ENCODE measurements at places on chromosomes 12 and 14.

- no peak for DNase-seq
Observed at GRCh38 chr14:98913967-98914650, 357.9 kb downstream of the BCL11B start.

GRCh38 chr12:6943389-6943721 lies 261 bp upstream of the RNU7-1 start:
- DNase-seq, result peak; percentile 88

GRCh38 chr14:53152184-53152886 lies 788 bp downstream of the DDHD1 start:
- DNase-seq, result no peak

DNA sequence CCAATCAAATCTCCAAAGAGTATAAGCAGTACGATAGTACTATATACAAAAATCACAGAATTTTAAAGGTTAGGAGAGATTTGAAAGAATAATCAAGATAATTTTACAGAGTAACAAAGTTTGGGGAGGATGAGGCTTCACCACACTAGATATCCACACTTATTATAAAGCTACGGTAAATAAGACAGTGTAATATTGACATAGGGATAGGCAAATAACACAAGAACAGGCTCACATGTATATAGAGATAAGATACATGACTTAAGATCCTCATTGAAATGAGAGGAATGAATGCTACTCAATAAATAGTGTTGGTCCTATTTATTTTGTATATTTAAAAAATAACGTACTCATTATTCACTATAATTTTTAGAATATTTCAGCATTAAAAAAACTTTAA lies 26.2 kb downstream of the NUMB start:
- DNase-seq, result no peak

DNA sequence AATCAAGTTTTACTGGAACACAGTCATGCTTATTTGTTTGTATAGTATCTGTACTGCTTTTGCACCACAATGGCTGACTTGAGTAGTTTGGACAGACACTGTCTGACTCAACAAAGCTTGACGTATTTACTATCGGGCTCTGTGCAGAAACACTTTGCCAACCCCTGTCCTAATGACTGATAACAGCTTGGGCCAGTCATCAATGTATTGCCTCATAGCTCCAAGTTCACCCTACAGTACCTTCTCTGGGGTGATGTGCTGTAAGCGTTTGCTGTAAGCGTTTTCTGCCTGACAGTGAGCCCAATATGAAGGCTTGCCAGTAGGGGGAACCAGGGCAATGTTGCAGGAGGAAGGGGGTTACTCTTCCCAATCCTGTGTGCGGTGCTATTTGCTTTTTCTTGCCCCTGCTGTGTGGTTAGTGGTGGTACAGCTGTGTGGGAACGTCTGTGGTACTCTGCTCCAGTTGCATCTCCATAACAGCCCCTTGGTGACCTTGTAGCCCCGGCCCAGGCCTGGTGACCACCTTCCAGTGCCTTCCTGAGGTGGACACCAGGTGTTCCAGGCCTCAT lies 5.4 kb upstream of the CCDC177 start:
- DNase-seq, result peak; percentile 61

- DNase-seq, result no peak
Observed at GRCh38 chr12:60043236-60043635, 447.4 kb downstream of the SLC16A7 start.

DNA sequence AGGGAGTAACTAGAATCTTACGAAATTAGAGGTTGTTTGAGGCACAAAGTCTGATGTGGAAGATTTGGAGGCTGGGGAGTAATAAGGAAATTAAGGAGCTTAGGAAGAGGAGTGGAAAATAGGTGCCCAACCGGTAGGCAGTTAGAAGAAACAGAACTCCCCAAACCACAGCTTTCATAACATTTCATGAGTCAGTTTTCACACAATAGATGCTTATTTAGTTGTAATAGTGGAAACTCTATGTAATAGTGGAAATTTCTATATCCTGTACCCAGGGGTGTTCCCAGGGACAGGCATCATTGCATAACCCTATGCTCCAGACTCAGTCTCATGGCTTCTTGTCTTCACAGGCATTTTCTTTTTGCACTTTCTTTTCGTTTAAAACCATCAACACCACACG lies 8.3 kb downstream of the C3AR1 start:
- no peak for DNase-seq

- DNase-seq, result no peak
Observed at GRCh38 chr12:51954561-51955361, 3.3 kb downstream of the ACVR1B start.

GRCh38 chr14:101224356-101225156 lies 321.0 kb upstream of the RTL1 start:
- no peak for DNase-seq

DNA sequence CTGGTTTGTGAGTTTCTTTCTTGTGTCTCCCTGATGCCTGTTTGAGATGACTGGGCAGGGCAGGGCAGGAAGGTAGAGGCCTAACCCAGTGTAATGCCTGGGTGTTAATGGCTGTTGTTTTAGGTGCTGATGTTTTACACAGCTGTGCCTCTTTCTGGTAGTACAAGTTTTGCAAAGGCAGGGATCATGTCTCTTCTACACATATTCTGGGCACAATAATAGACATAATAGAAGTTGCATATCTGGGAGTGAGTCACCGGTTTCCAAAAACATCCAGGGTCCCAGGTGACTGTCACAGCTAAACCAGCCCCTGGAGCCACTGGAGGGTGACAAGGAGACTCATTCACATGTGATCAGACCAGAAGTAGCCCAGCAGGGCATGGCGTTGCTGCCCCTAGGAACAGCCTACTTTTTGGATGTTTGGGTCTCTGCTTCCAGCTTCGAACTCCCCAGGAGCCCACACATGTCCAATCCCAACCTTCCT lies 18.1 kb downstream of the TPCN1 start:
- DNase-seq, result no peak

DNA sequence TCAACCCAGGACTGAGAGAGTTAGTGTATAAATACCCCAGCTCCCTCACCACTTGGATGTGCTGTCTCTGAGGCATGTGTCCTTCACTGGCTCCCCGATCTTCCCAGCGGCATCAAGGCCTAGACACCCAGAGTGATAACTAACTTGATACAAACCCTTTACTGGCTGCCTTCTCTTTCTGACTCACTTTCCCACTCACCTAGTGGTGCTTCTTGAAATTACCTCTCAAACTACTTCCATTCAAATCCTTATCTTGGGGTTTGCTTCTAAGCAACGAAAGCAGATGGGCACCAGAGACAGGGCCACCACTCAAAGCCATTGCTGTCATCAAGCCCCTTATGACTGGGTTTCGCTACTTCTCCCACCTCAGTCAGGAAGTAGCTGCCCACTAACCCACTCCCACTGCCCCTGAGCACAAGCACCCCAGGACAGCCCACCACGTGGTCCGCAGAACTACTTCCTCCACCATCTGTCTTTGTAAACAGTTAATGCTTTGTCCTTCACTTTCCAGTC lies 17.2 kb downstream of the ZFP36L1 start:
- no peak for DNase-seq

- DNase-seq, result no peak
Observed at GRCh38 chr12:81468206-81468605, 290.9 kb downstream of the PPFIA2 start.

DNA sequence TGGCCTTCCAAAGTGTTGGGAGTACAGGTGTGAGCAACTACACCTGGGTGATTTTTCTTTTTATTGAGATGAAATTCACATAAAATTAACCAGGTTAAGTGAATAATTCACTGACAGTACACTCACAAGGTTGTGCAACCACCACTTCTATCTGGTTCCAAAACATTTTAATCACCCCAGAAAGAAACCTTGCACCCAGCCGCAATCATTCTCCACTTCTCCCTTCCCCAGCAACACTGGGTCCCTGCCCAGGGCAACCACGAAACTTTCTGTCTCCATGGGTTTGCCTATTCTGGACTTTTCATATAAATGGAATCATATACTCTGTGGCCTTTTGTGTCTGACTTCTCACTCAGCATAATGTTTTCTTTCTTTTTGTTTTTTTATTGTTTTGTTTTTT lies 26.3 kb upstream of the MLXIP start:
- no peak for DNase-seq

- no peak for DNase-seq
Observed at GRCh38 chr14:65788876-65789275, 376.3 kb downstream of the FUT8 start.

DNA sequence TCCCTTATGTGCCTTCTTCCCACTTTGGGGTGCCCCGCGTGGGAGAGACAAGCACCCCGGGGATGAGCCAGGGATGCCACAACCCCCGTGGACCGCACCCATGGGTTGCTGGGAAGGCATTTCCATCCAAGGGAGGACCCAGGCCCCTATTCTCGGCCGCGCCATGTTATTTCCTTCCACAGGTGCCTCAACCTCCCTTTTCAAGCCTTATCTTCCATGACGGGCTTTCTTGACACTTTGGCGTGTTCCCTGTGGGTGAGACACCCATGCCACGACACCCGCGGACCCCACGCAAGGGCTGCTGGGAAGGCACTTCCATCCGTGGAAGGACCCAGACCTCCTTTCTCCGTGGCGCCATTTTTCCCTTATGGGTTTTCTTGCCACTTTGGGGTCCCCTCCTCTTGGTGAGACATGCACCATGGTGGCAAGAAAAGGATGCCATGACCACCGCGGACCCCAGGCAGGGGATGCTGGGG lies 269.2 kb downstream of the ALG10 start:
- DNase-seq, result no peak

DNA sequence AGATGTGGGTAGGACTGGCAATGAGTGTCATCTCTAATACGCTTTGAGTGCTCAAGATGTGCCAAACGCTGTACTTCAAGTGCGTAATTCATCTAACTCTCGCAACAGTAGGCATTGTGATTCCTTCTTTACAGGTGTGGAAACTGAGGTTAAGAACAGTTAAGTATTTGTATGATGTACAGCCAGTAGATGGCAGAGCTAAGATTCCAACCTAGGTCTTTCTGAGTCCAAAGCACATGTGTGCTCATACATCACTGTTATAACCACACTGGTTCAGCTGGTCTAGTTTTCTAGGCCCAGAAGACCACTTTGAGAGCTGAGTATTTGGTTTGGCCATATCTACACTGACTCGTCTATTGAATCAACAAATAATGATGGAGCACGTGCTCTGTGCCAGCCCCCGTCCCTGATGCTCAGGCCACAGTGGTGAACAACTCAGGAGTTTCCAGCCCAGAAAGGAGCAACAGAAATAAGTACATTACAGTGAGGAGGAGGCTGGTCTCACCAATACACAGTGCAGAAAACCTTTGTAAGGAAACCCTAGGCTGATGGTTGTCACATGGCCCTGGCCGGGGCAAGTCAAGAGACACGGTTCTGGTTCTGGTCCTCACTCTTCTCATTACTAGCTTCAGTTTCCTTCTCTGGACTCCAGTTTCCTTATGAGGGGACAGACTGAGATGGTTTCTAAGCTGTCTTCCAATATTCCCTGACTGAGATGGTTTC lies 69.3 kb upstream of the SCN8A start:
- no peak for DNase-seq

DNA sequence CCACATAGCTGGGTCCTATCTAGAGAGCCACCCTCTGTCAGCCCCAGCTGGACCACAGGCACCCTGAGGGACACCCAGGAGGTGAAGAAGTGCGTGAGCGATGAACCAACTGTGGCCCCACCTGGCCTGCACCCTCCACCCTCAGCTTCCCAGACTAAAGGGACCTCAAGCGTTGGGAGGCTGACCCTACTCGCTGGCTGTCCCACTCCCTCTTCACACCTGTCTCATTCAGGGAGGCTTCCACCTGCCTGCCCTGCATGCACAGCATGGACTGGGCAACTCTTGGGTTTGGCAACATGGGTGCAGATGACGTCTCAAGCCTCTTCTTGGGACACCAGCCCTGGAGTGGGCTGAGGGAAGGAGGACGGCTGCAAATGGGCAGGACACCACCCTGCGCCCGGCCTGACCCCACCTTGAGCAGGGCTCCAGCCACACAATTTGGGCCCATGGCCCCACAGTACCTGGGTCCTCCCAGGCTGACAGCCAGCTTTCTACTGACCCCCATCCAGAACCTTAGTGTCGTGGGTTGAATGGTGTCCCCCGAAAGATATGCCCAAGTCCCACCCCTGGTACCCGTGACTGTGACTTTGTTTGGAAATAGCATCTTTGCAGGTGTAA lies 2.1 kb downstream of the TMEM179 start:
- DNase-seq, result no peak

DNA sequence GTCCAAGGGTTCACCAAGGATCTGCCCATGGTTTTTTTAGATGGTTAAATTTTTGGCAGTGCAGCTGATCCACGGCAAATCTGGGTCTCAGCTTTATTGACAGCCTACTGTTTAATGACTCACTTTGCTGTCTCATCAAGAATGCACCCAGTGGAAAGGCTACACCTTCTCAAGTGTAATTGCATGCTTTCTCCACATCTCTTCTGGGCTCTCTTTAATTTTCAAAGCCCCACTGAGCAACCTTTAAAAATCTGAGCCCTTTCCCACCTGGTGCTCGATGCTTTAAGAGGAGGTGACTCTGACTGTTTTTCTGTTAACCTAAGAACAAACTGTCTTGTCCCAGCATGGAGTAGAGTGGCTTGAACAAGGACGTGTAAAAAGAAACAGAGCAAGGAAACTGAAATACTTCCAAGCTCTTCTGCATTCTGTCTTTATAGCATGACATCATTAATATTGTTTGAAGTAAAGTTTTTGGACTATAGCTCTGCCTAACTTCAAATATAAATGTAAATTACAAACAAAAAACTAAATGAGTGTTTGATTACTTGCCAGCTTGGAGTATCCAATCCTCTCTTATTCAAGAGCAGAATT lies 214.2 kb upstream of the KRR1 start:
- no peak for DNase-seq

DNA sequence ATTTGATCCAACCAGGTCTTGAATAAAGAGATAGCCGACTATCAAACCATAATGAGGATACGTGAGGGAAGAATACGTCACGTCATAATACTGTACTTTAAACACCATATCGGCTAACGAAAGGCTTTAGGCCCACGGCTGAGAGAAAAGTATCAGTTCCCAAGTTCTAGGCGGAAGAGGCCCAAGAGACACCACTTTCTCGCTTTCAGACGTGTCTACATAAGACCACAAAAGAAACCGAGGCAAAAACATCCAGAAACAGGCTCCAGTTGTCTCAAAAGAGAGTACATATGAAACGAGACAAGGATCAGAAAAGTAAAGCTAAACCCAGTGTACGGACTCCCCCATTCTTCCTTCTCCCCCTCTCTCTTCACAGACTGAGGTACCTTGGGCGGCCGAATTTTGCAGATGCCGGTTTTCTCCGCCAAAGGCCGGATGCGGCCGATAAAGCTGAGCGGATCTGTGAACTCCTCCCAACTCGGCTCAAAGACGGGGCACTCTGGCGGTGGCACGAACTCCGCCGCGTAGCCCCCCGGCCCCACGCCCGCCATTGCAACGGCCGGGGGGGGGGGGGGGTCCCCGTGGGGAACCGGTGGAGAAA lies 479 bp downstream of the KDM5A start:
- DNase-seq, result no peak

GRCh38 chr12:56684745-56685359 lies 3.2 kb downstream of the PTGES3 start:
- DNase-seq, result no peak

DNA sequence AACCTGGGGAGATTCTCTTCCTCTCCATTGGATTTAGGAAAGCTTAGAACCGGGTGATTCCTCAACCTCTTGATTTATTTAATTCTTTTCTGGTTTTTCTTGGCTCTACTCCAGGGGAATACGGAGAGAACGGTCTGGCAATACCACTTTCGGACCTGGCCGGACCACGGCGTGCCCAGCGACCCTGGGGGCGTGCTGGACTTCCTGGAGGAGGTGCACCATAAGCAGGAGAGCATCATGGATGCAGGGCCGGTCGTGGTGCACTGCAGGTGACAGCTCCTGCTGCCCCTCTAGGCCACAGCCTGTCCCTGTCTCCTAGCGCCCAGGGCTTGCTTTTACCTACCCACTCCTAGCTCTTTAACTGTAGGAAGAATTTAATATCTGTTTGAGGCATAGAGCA lies 67.6 kb downstream of the PTPN11 start:
- no peak for DNase-seq

All from NCI-H1930 (cell line).